ENCODE measurements at places on chromosomes 2 and 18.

DNA sequence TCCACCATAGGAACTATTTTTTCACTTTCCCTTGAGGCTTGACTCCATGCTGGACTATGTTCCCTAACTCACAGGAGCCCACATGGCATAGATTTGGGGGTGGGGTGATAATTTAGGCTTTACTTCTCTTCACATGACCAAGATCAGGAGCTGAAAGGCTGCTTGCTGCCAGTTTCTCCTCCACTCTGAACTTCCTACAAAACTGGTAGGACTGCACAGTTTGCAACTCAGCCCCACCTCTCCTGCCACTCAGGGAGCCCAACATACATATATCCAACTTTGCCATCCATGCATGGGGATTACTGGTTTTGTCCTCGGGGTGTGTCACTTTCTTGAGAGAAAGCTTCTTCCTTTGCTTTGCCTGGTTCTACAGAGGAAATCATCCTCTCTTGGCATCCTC is 14.2 kb downstream of the INO80D start:
- H3K36me3 ChIP-seq = no peaks in the 10 kb centered on the region
- no peak for DNase-seq
- H3K4me3 ChIP-seq = no peak overlapping the region
- H3K27me3 ChIP-seq = no peaks in the 10 kb centered on the region
- H3K4me1 ChIP-seq = no peaks in the 10 kb centered on the region
- no peak overlapping the region for H3K27ac ChIP-seq

DNA sequence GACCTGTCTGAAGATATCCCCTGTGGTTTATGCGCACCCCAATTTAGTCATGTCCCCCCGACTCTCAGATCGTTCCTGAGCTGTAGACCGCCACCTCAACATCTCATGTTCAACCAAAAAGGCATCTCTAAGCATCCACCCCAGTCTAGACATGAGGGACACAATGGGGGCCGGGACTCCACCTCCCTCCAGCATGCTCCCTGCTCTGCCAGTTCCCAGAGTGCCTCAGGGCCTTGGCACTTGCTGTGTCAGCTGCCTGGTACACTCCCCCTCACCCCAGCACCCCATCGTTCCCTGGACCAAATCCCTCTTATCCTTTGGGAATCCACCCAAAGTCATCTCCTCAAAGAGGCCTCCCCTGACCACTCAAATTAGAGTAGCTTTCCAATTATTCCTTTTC is 22.2 kb downstream of the TNS1 start:
- H3K4me3 ChIP-seq = no peak overlapping the region
- H3K4me1 ChIP-seq = peaks cover 68% of the 10 kb centered on the region
- H3K27me3 ChIP-seq = no peaks in the 10 kb centered on the region
- no peaks in the 10 kb centered on the region for H3K36me3 ChIP-seq
- no peak for DNase-seq

DNA sequence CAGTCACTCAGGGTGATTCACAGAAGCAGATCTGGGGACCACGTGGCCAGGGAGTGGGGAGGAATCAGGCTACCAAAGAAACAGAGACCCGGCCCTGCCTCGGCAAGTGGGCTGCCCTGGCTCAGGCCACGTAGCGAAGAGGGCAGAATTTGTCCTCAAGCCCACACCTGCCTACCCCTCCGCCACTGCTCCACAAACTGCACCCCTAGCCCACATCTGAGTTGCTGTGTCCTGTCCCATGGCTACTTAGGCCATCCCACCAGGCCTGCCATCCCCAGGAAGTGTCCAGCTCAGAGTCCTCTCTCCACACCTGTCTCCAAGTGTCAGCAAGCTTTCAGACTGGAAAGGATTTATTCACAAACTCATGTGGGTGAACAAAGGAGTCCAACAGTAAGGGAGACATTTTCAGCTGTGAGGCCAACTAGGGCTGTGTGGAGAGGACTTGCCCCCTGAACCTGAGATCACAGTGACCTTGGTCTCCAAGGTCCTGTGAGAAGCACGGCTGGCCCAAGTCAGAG is 31.7 kb upstream of the ASPRV1 start:
- H3K27ac ChIP-seq = no peak overlapping the region
- no peak for DNase-seq
- H3K36me3 ChIP-seq = peaks cover 7% of the 10 kb centered on the region
- no peaks in the 10 kb centered on the region for H3K27me3 ChIP-seq
- no peaks in the 10 kb centered on the region for H3K4me1 ChIP-seq
- no peak overlapping the region for H3K4me3 ChIP-seq

DNA sequence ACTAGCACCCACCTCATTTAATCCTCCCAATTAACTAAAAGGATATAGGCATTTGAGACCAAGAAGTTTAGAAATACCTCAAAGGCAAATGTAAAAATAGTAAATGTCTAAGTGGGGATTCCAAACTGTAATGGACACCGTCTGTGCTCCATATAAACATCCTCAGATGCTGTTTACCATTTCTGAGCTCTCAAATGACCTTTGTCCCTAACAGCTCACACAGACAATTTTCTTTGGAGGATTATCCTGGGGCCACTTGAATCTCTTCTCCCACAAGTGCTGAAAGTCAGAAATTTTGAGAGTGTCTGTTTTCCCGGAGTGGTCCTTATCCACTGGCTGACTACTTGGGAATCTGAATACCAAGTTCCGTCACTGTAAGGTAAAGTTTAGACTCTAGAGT is 1418.9 kb downstream of the LRP1B start:
- H3K4me3 ChIP-seq = no peak overlapping the region
- DNase-seq = no peak
- H3K27ac ChIP-seq = no peak overlapping the region
- no peaks in the 10 kb centered on the region for H3K4me1 ChIP-seq
- no peaks in the 10 kb centered on the region for H3K27me3 ChIP-seq

DNA sequence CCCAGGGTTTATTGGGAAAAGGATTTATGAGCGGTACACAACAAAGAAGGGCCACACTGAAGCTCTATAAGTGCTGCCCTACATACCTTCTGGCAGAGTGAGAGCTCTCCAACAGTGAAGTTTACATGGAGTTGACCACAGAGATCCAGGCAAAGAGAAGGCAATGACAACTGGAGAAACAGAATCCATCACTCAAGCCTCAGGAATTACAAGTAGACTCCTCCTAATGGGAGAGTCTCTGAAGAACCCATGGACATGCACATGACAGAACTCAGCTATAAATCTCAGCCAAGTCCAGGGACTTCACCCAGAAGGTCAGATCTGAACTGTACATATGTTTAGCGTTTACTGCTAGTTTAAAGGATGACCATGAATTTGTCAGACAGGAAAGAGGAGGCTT is 164.7 kb downstream of the DNAH7 start:
- H3K27ac ChIP-seq = no peak overlapping the region
- H3K36me3 ChIP-seq = no peaks in the 10 kb centered on the region
- H3K27me3 ChIP-seq = no peaks in the 10 kb centered on the region
- H3K4me1 ChIP-seq = peaks cover 1% of the 10 kb centered on the region

- no peak overlapping the region for H3K4me3 ChIP-seq
- H3K36me3 ChIP-seq = peaks cover 11% of the 10 kb centered on the region
- H3K27ac ChIP-seq = no peak overlapping the region
- H3K27me3 ChIP-seq = no peaks in the 10 kb centered on the region
- peaks cover 10% of the 10 kb centered on the region for H3K4me1 ChIP-seq
These were observed 126.8 kb downstream of the ZNF521 start for GRCh38 chr18:25225151-25225550.

- peaks cover 12% of the 10 kb centered on the region for H3K4me1 ChIP-seq
- DNase-seq = no peak
- H3K27ac ChIP-seq = no peak overlapping the region
These were observed 26.2 kb downstream of the ADI1 start for GRCh38 chr2:3492951-3493614.

DNA sequence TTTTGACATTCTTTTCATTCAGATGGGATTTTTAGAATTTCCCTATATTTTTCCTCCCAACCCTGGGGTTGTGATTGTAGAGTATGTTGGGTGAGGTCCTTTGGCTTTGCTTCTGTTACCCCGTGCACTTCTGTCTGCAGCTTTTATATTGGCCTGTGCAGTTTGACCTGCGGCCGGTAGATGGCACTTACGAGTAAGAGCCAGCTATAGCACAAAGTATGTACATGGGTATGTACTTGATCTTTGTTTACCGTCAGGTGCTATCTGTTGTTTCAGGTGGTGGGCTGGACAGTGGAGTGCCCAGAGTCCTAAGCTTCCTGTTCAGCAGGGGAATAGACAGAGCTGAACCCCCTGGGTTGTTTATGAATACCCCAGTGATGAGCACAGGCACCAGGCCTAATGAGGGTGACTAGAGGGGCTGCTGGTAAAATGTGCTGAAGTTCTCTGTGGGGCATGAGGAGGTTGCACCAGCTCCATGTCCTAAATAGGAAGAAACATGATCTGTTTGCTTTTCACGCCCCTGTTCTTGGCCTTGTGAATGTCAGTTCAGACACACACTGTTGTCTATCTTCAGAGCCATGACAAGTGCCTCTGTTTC is 58.9 kb upstream of the THUMPD2 start:
- no peaks in the 10 kb centered on the region for H3K36me3 ChIP-seq
- no peak for DNase-seq
- H3K4me3 ChIP-seq = no peak overlapping the region
- no peaks in the 10 kb centered on the region for H3K27me3 ChIP-seq
- no peak overlapping the region for H3K27ac ChIP-seq
- H3K4me1 ChIP-seq = no peaks in the 10 kb centered on the region

DNA sequence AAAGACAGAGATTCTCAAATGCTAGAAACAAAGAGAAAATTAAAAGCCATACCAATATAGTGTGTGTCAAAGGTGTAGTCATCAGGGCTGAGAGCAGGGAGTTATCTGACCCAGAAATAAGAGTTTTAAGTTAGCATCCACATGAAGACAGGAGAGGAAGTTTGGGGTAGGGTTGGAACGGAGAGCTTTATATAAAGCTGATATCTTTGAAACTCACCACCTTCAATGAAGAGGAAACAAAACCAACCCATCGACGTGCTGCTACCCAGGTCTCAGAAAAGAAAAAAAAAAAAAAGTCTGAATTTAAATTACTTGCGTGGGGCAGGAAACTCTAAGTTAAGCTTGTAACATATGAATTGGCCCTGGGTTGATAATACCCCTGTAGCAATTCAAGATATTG is 42.4 kb downstream of the ARL4C start:
- H3K36me3 ChIP-seq = no peaks in the 10 kb centered on the region
- no peak for DNase-seq
- no peaks in the 10 kb centered on the region for H3K27me3 ChIP-seq

GRCh38 chr2:238169048-238169707 is 10.4 kb downstream of the ERFE start:
- peak overlapping the region; percentile 81 for H3K27ac ChIP-seq
- H3K36me3 ChIP-seq = peaks cover 69% of the 10 kb centered on the region
- peaks cover 26% of the 10 kb centered on the region for H3K4me1 ChIP-seq

DNA sequence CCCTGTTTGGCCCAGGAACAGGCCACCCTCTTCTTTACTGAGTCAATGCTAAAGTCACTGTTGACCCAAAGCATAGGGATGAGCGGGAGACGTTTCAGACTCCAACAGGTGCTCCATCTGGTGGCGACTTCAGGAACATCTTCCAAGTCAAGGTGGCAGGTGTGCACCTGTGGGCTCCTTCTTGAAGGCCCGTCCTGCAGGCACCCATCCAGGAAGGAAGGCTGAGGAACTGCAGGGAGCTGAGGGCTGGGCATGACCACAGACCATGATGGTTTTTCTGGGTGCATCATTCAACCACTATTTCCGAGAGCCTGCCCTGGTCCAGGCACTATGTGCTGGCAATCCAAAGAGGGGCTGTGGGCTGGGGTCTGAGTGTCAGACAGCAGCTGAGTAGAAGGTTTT is 142.8 kb downstream of the NDUFA10 start:
- H3K27me3 ChIP-seq = no peaks in the 10 kb centered on the region
- H3K36me3 ChIP-seq = no peaks in the 10 kb centered on the region
- peak overlapping the region; percentile 52 for H3K27ac ChIP-seq
- H3K4me3 ChIP-seq = no peak overlapping the region
- peak; percentile 75 for DNase-seq

- H3K27me3 ChIP-seq = no peaks in the 10 kb centered on the region
- no peak overlapping the region for H3K27ac ChIP-seq
- no peak overlapping the region for H3K4me3 ChIP-seq
- H3K36me3 ChIP-seq = no peaks in the 10 kb centered on the region
These were observed 12.0 kb upstream of the IMPACT start for GRCh38 chr18:24414349-24415003.

GRCh38 chr18:13381331-13381730 is 162.8 kb downstream of the LDLRAD4 start:
- no peak overlapping the region for H3K4me3 ChIP-seq
- H3K36me3 ChIP-seq = no peaks in the 10 kb centered on the region
- no peaks in the 10 kb centered on the region for H3K27me3 ChIP-seq
- no peak for DNase-seq

- no peak overlapping the region for H3K4me3 ChIP-seq
- peaks cover 6% of the 10 kb centered on the region for H3K27me3 ChIP-seq
- no peaks in the 10 kb centered on the region for H3K36me3 ChIP-seq
These were observed 4.1 kb downstream of the RAPGEF4 start for GRCh38 chr2:172739661-172740266.

- H3K27me3 ChIP-seq = no peaks in the 10 kb centered on the region
- H3K36me3 ChIP-seq = no peaks in the 10 kb centered on the region
- H3K4me1 ChIP-seq = peaks cover 31% of the 10 kb centered on the region
- no peak overlapping the region for H3K27ac ChIP-seq
- no peak for DNase-seq
These were observed 51.6 kb downstream of the TSPYL6 start for GRCh38 chr2:54204476-54204875.

DNA sequence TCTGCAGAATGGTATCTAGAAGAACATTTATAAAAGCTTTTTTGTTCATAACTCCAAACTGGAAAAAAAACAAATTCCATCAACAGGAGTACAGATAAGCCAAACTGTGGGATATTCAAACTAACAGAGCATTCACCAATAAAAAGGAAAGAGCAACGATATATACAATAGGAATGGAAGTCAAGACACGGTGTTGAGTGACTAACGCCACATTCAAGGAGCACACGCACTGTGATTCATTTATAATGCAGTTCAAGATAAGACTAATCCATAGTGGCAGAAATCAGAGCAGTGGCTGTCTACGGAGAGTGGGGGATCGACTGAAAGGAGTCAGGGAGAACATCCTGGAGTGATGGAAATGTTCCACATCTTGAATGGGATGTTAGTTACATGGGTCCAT is 70.7 kb downstream of the CABYR start:
- H3K4me3 ChIP-seq = no peak overlapping the region
- H3K36me3 ChIP-seq = no peaks in the 10 kb centered on the region
- H3K27me3 ChIP-seq = no peaks in the 10 kb centered on the region
- H3K4me1 ChIP-seq = peaks cover 30% of the 10 kb centered on the region
- H3K27ac ChIP-seq = no peak overlapping the region

GRCh38 chr2:16068552-16068940 is 128.2 kb downstream of the MYCN start:
- no peaks in the 10 kb centered on the region for H3K4me1 ChIP-seq
- no peaks in the 10 kb centered on the region for H3K27me3 ChIP-seq
- DNase-seq = no peak
- no peak overlapping the region for H3K27ac ChIP-seq

DNA sequence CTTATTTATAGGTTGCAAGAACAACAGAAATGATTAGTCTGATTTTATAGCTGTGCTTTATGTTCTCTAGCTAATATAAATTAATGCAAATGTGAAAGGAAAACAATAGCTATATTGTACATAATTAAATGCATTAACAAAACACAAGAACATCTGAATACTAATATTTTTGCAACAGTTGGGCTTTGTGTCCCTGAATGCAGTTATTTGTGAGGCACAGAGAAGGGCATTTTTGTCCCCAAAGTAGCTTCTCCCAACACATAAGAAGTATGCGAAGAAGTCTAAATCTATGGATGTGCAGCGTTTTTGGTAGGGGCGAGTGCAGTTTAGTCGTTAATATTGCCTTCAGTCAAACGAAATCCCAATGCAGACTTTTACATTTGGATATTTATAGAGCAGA is 110.0 kb downstream of the MBP start:
- H3K4me3 ChIP-seq = no peak overlapping the region
- no peaks in the 10 kb centered on the region for H3K27me3 ChIP-seq
- H3K36me3 ChIP-seq = peaks cover 3% of the 10 kb centered on the region
- H3K4me1 ChIP-seq = peaks cover 6% of the 10 kb centered on the region
- DNase-seq = no peak
- no peak overlapping the region for H3K27ac ChIP-seq

Data from esophagus muscularis mucosa (tissue), 4 donors.